Psoas muscle (tissue), 8 donors: ENCODE measurements at places on chromosomes 5 and 9. TPM values are rescaled to one million over a fixed set of nuclear protein-coding genes. Genes with fewer than 3 reads are reported as not detected.

- DNase-seq: no peak
Measured at GRCh38 chr5:113212244-113212920, 222.4 kb downstream of the TSSK1B start.

NPR2 gene
- 14.7 TPM for total RNA-seq

MELK gene
- total RNA-seq: not detected

DNA sequence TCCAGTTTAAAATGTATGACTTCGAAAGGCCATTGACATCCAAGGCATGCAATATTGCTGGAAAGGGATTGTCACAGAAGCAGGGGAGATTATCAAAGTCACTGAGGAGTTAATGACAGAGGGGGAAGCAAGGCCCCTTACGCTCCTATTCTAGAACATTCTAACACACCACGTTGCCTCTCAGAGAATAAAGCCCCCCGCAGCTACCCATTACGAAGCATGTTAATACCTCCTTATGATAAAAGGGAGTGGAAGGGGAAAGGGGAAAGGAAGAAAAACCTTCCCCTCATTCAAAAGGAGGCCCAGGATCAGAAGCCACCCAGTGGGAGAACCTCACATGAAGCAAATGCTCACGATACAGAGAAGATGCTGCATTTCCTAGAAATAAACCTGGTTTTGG is 213.6 kb downstream of the DAB2IP start:
- DNase-seq: no peak

DNA sequence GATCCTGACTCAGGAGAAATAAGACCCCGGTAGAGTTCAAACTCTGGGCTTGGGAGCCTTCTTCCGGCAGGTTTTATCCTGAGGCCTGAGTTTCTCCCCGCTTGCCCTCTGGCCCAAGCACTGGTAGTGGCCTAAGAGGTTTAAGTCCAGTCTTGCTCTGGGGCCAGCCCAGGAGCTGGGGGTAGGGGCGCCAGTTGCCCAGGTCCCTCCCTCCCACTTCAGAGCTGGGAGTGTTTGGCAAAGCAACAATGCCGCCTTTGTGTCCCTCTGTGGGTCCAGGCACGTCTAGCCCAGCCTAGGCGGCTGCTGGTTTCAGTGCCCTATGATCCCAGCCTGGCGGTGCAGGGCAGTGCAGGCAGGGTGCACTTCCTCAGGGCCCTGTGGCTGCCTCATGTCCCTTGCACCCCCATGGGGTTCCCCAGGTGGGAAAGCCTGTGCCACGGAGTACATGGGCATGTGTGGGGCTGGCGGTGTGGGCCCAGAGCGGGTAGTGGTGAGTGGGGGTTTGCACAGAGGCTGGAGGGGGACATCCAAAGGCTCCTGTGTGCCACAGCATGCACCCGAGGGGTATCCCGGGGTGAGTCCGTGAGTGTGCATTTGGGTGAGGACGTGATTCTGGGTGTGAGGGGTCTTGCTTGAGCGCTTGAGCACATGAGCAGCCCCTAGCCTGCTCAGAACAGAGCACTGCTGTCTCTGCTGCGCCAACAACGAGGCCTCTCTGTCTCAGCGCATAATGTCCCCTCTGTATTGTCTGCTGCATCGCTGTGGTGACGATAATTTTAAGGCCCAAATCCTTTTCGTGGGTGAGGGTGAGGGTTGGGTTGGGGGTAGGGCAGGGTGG is 61.7 kb upstream of the PSD2 start:
- DNase-seq: no peak

- DNase-seq: peak; percentile 72
Measured at GRCh38 chr5:149466457-149466972, 84.7 kb downstream of the CSNK1A1 start.

DNA sequence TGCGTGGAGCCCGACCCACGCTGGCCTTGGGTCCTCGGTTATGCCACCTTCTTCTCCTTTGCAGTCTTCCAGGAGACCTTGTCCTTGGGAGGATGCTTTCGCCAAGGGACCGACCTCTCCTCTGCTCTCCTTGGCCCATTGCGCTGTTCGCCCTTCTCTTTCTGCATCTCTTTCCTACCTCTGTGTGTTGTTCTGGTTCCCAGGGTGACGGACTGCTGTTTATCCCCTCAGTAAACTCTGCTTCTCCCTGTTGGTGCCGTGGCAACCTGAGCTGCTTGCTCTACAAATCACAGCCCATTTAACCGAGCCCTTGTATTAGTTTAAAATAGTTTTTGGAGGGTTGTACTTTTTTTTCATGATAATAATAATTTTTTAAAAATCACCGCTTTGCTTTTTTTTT is 97.9 kb downstream of the DAPK1 start:
- DNase-seq: no peak

ENTR1 gene
- total RNA-seq: 39.0 TPM

SHOC1 gene
- not detected for total RNA-seq

CTNND2 gene
- 0.14 TPM for total RNA-seq

- DNase-seq: no peak
Measured at GRCh38 chr9:87671925-87672324, 54.0 kb upstream of the CTSL start.

- peak; percentile 56 for DNase-seq
Measured at GRCh38 chr9:85743275-85744128, 1.7 kb upstream of the AGTPBP1 start.

GRCh38 chr5:142215915-142216681 is 107.5 kb downstream of the NDFIP1 start:
- DNase-seq: peak; percentile 74

- no peak for DNase-seq
Measured at GRCh38 chr9:112809906-112810305, 59.3 kb downstream of the SNX30 start.

DNA sequence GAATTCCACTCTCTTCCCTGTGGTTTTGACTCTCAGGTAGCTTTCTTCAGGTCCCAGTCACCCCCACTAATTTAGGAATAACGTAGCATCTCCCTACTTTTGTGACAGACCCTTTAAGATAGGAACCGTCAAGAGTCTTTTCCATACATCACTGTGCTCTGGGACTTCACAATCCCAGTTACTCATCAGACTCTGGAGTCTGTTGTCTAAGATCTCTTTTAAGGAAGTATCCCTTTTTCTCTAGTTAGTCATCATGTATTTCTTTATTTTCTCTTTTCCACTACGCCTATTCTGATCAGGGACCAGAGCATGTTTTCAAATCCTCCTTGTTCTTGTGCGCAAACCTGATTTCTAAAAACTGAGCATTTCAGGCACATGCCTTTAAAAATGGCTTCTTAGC is 143.0 kb downstream of the GOLPH3 start:
- DNase-seq: no peak

- DNase-seq: no peak
Measured at GRCh38 chr9:110110154-110110553, 97.8 kb downstream of the C9orf152 start.

DNA sequence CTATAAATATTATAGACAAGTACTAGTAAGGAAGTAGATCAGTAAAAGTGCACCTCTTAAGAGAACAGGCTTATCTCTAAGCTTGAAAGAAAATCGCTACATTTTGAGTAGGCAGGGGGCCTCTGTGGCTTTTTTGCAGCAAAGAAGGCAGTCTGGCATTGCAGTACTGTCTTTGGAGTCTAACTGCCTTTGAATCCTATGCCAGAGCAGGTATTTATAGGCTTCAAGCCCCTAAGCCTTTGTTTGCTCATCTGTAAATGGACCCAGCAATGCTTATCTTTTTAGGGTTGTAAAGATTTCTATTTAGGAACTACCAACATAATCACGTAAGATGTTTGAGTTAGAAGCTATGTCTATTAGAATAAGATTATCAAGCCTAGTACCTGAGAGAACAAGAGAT is 23.7 kb upstream of the HK3 start:
- DNase-seq: no peak

GRCh38 chr5:42988568-42988967 is 51.6 kb downstream of the ANXA2R start:
- DNase-seq: no peak

GRCh38 chr9:80437091-80437640 is 865.4 kb downstream of the TLE4 start:
- no peak for DNase-seq

MSH3 gene
- 11.1 TPM for total RNA-seq

ADCY2 gene
- 91.4 TPM for total RNA-seq

- no peak for DNase-seq
Measured at GRCh38 chr9:125239631-125240597, 1.2 kb downstream of the HSPA5 start.

GRCh38 chr9:135037521-135038250 is 49.8 kb upstream of the OLFM1 start:
- DNase-seq: peak; percentile 30

DNA sequence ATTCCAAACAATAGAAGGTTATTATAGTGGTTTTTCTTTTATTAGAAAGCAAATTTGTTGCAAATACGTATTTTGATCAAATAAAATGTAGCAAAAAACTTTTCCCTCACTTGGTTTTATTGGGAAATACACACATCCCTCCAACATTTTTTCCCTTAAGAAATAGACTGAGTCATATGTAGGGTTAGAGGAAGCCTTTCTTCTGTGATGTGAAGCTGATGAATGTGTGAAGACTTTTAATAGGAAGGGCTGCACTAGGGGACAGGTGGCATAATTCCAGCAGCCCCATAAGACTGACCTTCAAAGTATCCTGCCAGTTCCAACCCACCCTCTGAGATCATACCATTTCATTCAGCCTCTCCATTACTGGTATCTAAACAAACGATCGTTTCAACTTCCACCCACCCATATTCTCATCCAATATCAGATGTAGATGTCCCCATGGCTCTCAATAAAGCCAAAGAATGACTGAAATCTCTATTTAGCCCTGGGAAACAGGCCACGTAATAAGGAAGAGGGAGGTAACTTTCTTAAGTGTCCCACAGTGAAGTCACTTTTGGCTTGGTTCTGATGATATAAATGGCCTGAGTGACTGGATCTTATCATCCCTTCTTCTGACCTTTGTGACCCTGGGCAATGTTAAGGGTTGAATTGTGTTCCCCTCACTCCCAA is 64.7 kb upstream of the LPAR1 start:
- DNase-seq: no peak

JAKMIP2 gene
- 0.02 TPM for total RNA-seq

DNA sequence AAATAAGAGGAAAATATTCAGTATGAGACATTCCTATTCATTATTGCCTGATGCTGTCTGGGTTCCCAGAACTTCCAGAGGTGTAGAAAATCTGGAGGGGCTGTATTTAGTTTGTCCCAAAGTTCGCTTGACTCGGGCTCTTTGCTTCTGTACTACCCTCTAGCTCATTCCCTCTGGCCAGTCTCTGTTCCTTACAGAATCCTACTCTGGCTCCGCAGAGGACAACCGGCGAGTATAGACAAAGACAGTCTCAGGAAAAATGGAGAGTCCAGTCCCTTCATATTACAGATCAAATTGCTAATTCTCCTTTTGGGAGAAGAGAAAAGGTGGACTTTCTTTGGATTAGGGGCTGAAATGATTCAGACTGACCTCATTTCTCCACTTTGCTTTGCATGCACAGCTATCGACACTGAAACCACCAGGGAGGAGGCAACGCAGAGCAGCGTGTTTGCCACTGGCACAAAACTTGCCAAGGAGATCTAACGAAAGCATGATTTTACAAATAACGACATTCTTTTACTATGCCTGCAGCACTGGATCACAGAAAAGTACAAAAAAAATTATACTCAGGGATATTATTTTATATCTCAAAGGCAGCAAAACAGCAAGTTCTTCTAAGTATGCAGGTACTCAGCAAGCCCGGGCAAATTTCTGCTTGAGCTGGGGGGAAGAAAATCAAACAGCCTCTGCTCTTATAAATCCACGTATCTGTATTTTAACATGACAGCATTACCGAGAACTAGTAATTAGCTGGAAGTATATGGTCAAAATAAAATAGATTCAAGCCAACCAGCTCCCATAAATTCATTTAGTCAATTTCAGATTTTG is 279.7 kb downstream of the NPR3 start:
- DNase-seq: no peak

DNA sequence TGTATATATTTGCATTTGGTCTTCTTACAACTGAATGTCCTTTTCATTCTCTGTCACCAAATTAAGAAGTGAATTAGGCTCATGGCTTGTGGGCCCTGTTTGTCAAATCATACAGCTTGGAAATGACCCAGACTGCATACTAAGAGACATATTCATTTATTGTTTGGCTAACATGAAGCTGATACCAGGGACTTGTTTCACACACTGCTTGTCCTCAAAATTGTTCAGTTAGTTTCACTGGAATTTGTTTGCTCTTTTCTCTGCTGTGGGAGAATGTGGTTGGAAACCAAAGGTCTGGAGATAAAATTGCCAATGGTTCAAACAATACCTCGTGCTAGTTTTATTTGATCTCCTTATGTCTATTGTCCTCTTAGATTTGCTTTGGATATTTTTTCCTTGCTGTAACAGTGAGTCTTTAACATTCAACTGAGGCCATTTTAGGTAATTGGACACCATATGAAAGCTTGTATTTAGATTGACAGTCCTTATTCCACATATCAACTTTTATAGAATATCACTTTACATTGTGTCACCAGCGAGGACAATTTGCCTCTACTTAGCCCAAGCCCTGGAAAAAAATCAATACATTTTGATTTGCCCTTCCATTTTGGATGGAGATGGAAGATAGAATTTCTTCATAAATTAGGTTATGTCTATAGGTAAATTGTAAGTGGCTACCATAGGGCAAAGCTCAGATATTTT is 144.3 kb upstream of the MTAP start:
- DNase-seq: no peak

- no peak for DNase-seq
Measured at GRCh38 chr5:164277720-164278119, 772.3 kb downstream of the MAT2B start.

GRCh38 chr9:33139421-33140228 is 27.5 kb downstream of the B4GALT1 start:
- peak; percentile 85 for DNase-seq

DNA sequence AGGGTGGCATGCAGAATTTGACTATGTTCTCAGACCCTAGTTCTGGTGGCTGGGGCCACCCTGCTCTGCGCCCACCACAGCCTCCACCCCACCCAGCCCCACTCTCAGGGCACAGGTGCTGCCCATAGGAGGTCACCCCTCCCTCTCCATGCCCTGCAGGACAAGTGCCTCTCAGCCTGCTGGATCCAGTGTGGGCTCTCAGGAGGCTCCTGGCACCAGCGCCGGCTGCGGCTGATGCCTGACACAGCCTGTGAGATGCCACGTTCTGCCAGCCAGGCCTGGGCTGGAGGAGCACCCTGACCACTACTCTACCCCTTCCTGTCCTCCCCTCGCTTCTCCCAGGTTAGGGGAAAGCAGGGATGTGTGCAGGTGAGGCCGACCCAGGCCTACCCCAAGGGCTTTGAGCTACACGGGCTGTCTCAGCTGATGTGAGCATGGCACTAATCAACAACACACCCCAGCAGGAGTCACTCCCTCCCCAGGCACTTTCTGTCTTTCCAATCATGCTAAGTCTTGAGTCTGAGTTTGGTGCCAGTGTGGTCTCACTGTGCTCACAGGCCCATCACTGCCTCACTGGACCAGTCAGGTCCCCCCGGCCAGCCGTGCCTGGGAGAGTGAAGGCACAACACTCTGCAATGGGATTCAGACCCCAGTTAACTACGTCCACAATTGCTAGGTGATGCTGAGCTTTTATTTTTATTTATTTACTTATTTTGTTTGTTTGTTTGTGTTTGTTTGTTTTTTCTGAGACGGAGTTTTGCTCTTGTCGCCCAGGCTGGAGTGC is 12.1 kb upstream of the BARX1 start:
- no peak for DNase-seq

GRCh38 chr9:135247227-135247930 is 159.9 kb downstream of the OLFM1 start:
- peak; percentile 13 for DNase-seq

GRCh38 chr5:21709770-21710169 is 1143.4 kb downstream of the CDH12 start:
- no peak for DNase-seq

GRCh38 chr5:83530193-83530592 is 58.6 kb downstream of the VCAN start:
- no peak for DNase-seq

PRSS3 gene
- 0.30 TPM for total RNA-seq

GRCh38 chr5:67234671-67235176 is 38.1 kb upstream of the CD180 start:
- DNase-seq: peak; percentile 61
